ENCODE measurements at places on chromosomes 6 and 20.

- no peak for DNase-seq
Measured at GRCh38 chr6:76972474-76972873, 490.8 kb downstream of the HTR1B start.

GRCh38 chr6:28807682-28808280 lies 116.0 kb downstream of the TRIM27 start:
- peak; percentile 64 for DNase-seq

DNA sequence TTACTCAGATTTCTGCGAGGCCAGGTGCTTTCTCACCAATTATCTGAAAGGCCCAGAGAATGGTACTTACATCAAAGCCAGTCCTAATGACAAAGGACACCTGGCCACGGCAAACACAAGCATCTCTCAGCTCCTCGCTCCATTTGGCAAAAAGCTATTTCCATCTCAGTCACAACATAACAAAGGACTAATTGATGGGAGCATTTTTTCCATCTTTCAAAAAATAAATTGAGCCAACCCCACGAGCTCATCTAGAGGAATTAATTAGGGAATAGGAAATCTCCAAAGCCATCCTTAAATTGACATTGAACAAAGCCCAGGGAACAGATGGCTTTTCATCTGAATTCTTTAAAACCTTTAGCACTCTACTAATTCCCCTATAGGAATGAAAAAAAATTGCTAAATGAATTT lies 236.7 kb downstream of the HAO1 start:
- no peak for DNase-seq

- DNase-seq, result no peak
Measured at GRCh38 chr6:156866220-156867015, 89.2 kb downstream of the ARID1B start.

GRCh38 chr6:31247813-31248212 lies 24.1 kb downstream of the HLA-C start:
- no peak for DNase-seq

- no peak for DNase-seq
Measured at GRCh38 chr6:135093578-135093977, 39.0 kb upstream of the HBS1L start.

GRCh38 chr6:82906951-82907350 lies 158.7 kb downstream of the UBE3D start:
- DNase-seq, result no peak

- no peak for DNase-seq
Measured at GRCh38 chr6:154864066-154864430, 130.8 kb downstream of the SCAF8 start.

GRCh38 chr6:149317644-149318571 lies at the start of gene TAB2:
TAB2 (plus strand) TSS chr6:149317712; CDS start chr6:149369998, 52,286 bp downstream.
- no peak for DNase-seq

DNA sequence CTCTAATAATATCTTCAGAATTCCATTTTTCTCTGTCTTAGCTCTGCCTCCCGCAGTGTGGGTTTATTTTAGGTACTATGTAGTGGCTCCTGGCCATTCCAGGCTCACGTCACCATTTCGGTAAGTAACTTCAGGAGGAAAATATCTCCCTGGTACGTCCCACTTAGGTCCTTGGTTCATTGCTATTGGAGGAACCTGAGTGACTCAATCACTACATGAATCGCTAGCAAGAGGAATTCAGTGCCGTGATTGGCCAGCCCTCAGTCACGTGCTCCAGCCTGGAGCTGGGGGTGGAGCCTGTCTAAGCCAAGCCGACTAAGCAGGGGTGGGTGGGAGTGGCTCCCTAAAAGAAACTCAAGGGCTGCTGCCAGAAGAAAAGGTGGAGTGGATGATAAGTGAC lies 67.3 kb upstream of the E2F3 start:
- DNase-seq, result no peak

- no peak for DNase-seq
Measured at GRCh38 chr6:17144016-17144415, 42.2 kb downstream of the STMND1 start.

GRCh38 chr6:8352335-8352965 lies 82.9 kb downstream of the SLC35B3 start:
- no peak for DNase-seq

DNA sequence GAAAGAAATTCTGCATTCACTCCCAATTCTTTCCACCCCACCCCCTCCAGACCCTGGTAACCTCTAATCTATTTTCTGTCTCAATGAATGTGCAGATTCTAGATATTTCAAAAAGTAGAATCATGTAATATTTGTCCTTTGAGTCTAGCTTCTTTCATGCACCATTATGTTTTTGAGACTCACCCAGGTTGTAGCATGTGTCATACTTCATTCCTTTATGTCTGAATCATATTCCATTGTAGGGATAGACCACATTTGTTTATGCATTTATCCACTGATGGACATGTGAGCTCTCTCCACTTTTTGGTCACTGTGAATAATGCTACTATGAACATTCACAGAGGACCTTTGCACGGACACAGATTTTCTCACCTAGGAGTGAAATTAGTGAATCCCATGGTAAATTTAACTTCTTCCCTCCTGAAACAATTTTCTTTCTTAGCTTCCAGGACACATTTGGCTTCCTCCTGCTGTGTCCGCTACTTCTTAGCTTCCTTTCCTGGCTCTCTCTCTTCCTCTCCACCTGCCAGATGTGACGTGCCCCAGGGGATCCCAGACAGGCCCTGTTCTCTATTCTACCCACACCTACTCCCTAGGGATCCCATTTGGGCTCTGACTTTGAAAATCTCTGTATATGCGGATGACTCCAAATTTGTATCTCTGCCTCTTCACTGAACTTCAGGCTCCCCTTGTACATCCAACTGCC lies 24.1 kb upstream of the ARFGEF2 start:
- DNase-seq, result peak; percentile 41

- no peak for DNase-seq
Measured at GRCh38 chr6:12013307-12013719, 1.2 kb downstream of the HIVEP1 start.

DNA sequence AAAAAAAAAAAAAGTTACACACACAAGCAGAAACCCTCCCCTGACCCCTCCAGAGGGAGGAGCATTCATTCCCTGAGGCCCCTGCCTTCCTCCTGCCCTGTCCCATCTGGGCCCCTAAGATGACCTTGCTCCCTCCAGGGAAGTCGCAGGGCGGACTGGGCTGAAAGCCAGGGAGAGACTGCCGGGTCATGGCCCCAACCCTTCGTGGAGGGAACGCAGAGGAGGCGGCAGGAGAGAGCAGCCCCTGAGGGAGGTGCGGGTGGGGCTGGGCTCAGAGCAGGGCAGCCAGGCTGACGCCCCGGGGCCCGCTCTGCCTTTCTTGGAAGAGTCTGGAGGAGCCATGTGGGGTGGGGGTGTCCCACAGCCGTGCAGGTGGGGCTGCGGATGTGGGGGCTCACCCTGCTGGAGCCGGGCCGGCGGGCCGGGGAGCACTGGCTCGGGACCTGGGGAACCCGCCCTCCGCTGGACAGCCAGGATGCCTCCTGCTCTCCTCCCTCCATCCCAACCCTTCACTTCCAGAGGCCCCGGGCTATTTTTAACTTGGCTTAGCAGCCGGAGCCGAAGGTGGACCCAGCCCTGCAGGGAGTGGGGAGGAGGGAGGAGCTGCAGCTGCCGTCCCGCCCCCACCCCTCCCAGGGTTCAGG lies 15.0 kb upstream of the ABHD16B start:
- DNase-seq, result no peak

DNA sequence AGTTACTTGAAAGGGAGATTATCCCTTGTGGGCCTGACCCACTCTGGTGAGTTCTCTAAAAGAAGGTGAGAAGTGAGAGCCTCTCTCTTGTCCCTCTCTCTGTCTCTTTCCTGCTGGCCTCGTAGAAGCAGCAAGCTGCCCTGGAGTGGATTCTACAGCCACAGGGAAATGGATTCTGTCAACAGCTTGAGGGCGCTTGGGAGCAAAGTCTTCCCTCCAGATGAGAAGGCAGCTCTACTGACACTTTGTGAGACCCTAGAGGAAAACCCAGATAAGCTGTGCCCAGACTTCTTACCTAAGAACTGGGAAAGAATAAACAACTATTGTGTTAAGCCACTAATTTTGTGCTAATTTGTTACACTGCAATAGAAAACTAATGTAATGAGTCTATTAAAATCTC lies 39.9 kb downstream of the ANKRD60 start:
- no peak for DNase-seq

GRCh38 chr20:1254254-1254653 lies 11.8 kb upstream of the SNPH start:
- no peak for DNase-seq

GRCh38 chr20:3352202-3352601 lies 55.3 kb downstream of the DNAAF9 start:
- DNase-seq, result no peak

DNA sequence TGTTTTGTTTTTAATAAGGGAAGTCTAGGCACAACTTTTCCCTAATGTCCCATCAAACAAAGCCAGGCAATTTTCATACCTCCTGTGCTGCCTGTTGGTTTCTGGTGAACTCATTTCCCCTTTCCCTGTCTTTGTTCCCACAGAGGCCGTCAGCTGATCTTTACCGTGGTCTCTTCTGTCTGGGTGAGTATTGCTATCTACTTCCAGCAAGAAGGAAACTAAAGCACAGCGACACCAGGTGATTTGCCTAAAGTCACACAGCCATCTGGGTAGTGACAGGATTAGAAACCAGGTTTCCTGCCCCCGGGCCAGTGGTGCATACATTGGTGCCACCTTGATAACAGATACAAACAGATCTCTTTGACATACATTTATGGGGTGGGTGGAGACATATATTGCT lies 59.6 kb downstream of the RAB44 start:
- no peak for DNase-seq

DNA sequence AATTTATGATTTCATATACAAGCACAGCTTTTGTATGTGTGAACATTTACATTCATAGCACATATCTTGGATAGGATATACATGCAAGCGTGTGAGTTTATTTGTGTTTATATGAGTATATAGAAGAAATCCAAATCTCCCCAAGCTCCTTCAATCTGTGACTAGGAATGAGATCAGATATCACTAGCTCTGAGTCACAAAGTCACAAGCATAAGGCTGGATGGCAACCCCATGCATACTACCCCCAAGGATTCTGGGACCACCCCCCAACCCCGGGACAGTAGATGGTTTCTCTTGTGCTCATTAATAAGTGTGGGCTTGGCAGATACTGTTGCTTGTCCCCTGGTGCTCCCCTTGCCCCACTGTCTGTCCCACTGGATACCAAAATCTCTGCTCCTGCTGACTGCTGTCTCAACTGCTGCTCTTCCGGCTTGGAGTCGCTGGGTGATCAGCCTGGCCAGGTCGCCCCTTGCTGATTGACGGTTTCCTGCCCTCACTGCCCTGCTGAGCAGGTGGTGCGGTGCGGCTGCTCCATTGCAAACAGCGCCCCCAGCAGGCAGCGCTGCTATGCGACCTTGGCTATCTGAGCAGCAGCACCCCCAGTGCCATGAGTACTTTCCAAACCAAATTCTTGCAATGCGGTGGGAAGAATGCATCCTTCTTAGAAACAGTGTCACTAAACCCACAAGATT lies 279.4 kb downstream of the CD83 start:
- no peak for DNase-seq

DNA sequence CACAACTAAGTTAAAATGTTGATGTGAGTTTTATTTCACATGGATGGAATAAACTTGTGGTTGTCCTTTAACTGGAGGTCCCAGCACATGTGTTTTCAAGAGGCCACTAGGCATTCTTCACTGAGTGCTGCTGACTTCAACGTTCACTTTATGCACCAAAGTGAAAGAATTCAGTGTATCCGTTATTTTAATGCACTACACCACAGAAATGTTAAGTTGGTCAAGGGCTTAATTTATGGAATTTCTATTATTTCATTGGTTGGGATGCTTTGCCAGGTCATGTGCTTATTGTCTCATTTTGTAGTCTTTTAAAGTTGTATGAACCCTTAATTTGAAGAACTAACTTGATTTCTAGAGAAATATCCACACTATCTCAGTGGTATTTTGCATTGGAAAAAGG lies 106.4 kb downstream of the PPP1R14C start:
- DNase-seq, result no peak

DNA sequence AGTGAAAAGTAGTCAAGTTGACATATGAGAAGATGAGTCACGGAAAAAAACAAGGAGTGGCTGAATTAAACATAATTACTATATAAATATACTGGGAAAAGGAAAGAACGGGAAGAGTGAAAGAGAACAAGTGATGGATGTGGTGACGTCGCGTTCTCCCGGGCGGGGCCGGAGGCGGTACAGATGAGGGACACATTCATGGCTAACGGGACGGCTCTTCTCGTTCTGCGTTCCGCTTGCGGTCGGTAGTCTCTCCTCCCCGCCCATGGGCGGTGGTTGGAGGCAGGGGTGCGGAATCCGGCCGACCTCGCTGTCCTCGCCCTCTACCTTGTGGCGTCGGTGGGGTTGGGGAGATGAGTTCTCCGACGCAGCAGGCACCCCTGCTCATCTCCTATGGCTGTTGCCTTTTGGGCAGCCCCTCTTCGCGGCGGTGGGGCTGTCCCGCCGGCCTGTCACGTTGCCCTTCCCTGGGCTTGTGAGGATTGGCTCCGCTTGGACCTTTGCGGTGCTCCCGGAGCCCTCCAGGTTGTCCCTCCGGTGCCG lies 22.5 kb downstream of the HLA-G start:
- no peak for DNase-seq

DNA sequence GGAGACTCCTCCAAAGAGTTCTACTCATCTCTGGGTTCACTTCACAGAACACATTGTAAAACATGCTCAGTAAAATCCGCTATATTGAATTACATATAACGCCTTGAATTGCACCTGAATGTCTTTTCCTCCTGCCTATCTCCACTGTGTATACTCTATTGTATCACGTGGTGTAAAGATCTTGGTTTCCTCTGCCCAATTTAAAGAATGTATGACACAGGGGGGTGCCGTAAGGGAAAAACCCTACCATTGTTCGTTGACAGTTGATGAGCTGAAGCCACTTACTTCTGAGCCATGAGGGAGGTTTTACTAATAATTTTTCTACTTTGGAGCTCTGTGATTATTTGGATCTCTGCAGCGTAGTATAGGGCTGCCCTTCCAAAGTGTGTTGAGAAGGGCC lies 6.0 kb downstream of the ASF1A start:
- no peak for DNase-seq

DNA sequence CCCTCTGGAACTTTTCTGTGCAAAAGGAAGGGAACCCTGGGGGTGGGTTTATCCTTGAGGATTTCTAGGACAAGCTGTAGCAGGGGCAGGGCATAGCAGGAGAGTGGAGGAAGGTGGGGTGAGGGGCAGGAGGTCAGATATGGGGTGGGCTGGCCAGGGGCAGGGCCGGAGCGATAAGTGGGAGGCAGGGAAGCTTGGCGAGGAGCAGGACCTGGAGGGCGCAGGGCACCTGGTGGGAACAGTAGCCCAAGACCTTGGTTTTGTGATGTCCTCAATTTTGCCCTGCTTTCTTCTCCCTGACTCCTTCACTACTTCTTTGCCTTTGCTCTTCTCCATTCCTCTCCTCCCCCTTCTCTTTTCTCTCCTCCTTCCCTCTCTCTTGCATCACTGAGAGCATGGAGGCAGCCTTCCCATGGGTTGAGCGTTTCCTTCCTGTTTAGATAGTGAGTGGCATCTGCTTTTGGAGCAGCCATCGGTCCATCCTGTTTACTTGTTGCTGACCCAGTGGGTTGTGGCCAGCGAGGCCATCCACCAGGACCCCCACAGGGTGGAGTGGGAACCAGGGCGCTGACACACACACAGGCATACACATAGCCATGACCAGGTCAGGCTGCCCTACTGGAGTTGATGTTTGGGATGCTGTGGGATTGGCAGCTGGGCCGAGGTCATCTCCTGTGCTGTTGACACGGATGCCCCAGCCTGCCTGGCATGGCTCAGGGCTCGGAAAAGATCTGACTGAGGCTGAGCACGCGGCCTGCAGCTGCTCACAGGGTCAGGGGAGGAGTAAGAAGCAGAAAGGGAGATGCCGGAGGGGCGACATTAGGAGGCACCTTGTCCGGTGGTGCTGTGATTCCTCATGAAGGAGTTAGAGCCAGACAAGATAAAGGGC lies 121.0 kb upstream of the RNF24 start:
- DNase-seq, result no peak
